ENCODE measurements at places on chromosomes 2 and 18.
A peak's percentile ranks its signal among the peaks of the same experiment; 100 is the strongest.

GRCh38 chr2:25279091-25279651 lies 62.6 kb downstream of the DNMT3A start:
- no peak for DNase-seq

- DNase-seq = no peak
These were observed 6.0 kb upstream of the BMP10 start for GRCh38 chr2:68877079-68877772.

DNA sequence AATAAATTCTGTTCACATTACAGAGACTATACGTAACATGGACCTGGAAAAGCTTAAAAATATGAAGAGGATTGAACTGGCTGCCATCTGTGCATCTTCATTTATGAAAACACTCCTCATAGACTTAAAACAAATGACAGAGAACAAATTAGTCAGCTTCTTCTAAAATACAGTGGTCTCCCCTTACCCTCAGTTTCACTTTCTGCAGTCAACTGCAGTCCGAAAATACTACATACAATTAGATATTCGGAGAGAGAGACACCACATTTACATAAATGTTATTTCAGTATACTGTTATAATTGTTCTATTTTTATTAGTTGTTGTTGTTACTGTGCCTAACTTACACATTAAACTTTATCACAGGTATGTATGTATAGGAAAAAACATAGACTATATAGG lies 6.5 kb downstream of the RNF103 start:
- no peak for DNase-seq

- no peak for DNase-seq
These were observed 576.8 kb downstream of the SATB2 start for GRCh38 chr2:198880986-198881385.

GRCh38 chr18:28594034-28594433 lies 417.1 kb upstream of the CDH2 start:
- DNase-seq = no peak

DNA sequence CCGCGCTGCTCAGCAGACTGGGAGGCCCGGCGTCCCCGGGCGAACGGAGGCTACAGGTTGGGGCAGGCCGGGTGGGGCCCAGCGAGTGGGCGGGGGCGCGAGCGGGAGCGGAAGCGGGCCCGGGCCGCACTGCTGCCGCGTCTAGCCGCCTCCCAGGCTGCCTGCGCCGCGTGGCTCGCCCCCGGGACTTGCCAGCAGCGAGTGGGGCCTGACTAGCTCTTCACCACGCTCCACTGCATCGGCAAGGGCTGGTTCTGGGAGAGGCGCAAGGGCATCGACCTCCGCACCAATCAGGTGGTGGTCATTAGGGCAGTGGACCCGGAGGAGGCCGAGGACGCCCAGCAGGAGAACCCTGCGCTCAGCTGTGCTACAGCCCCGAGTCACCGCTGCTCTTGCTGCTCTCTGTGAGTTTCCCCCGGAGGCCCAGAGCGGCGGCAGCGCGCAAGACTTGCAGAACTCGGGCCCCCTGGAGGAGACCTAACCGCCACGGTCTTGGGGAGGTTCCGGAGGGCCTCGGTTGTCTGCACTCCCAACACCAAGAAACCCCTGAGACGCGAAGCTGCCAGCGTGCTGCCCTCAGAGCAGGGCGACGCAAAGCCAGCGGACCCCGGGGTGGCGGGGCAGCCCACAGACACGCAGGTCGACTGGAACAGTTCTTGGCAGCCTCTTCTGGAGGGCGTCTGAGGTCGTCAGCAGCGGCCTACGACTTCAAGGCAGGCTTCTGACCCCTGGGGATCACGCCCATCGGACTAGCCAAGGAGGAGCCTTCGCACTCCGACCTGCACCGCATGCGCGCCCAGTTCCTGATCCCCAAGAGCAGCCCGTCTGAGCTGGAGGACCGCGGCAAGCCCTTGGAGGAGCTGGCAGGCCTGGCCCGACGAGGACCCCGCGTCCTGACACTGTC lies 27.2 kb upstream of the PTPN2 start:
- DNase-seq = peak; percentile 10

- DNase-seq = no peak
These were observed 37.4 kb downstream of the MRPL44 start for GRCh38 chr2:223994562-223995162.

DNA sequence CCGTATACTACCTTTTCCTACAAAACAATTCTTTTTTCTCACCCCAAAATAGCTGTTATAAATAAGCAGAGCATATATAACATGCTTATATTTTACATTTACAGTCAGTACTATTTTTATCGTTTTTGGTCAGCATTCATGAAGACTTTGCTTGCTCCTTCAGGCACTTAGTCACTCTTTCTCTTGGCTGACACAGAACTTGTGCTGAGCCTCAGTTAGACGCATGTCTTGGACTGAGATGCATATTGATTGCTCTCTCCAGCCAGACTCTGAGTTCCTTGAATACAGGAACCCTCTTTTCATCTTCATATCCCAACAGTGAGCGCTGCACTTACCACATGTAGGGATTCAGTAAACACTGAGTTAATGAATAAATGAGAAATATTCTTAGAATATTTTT lies 158.3 kb downstream of the RTN4 start:
- no peak for DNase-seq

GRCh38 chr2:42376758-42377157 lies 15.7 kb upstream of the COX7A2L start:
- no peak for DNase-seq

DNA sequence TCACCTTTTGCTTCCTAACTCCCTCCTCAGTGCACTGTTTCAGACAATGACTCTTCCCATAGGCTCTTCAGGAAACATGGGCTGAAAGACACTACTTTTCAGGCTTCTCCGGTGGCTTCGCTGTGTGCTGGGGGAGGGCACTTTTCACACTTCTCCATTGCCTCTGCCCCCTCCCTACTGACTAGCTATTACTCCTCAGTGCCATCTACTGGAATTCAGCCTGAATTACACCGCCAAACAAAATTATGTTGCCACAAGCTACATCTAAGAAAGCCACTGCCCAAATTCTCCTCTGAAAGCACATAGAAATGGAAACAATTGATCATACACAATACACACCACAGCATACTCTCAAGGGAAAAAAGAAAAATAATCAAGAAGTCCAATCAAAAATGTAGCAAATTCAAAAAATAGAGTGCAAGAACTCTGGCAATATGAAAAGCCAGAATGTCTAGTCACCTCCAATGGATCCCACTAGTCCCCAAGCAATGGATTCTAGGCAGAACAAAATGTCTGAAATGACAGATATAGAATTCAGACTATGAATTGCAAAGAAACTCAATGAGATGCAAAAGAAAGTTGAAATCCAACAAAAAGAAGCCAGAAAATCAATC lies 1139.4 kb upstream of the GYPC start:
- DNase-seq = peak; percentile 5

GRCh38 chr18:24827501-24827900 lies 367.1 kb downstream of the HRH4 start:
- DNase-seq = no peak

DNA sequence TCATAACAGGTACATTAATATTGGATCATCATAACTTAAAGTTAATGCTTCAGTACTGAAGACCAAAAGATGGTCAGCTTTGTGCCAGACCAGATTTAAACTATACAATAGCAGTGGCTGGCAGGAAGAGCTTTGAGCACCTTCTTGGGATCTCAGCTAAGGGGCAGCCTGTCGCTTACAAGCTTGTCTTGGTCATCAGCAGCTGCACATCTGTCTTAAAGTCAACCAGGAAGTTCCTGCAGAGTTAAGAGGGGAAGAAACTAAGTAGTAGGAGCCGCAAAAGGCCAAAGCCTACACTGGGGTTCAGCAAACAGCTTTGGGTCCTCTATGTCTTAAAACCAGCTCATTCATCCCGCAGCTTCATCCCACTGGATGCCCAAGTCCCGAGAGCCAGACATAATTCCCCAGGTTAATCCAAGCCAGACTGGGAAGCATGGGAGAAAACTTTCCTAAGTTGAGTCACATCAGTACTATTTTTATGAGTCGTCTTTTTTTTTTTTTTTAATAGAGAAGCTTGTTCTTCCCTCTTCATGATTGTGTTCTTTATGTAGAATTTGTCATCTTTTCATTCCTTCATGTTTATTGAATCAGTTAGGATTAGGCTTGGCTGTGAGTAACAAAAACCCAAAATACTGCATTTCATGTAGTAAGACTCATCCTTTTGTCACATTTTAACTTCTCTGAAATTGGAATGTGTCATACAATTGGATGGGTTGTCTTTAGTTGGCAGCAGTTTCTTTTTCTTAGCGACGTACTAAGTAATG lies 59.3 kb downstream of the SERTAD2 start:
- no peak for DNase-seq

DNA sequence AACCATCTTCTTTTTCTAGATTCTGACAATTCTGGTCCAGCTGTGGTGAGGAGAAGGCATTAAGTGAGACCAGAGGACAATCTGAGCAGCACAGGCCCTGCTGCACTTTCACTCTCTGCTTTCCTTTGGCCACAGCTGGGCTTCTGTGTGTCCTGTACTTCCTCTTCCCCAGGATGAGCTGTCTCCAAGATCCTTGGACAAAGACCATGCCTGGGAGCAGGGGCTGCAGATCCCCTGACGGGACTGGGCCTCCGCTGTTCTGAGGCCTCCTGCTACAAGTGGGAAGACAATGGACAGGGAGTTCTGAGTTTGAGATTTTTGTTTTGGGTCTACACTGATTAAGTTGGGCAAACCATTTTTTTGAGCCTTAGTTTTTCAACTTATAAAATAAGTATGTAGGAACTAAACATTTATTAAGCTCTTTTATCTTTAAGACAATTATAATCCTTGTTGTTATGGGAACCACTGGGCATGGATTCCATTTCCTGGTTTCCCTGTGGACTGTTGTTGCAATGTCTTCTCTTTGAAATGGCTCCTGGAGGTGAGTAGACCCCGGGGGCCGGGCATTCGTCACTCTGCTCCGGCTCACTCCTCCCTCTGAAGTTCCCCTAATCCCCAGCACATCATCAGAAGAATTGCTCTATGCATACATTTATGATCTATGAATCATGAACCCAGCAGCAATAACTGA lies 266.6 kb downstream of the ACTR3 start:
- no peak for DNase-seq

DNA sequence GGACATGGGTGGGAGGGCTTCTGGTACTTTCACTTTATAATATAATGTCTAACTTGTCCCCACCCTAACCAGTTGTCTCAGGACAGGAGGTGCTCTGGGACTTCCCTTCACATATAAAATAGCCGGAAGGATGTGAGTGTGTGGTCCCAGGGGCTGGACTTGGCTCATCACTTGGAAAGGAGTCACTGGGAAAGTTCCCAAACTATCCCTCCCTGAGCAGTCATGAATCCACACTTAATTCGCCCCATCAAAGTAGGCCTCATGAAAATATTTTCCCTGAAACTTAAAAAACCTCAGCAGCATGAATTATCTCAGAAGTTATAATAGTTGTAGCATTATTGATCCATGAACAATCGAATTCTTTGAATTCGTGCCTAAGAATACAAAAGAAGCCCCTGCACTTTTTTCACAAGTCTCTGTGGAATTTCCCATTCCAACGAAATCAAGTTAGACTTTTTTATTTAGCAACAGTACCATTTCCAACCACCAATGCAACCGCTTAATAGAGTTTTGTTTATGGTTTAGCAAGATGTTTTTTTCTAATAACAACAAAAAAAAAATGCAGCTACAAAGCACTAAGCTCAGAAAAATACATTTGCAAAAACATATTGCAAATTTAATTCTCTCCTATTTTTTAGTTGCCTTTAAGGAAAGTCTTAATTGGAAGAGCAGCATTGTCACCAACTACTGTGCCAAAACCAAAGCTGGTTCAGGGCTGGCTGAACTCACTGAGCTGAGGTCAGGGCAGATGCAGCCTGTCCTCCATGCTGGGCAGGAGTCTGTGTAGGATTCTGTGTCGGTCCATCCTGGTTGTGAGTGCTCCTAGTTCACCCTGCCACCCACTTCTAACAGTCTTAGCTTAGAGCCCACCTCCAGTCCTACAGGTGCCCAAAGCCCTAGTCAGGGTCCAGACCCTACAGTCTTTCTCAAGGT lies 68.8 kb upstream of the SPTBN1 start:
- DNase-seq = no peak

DNA sequence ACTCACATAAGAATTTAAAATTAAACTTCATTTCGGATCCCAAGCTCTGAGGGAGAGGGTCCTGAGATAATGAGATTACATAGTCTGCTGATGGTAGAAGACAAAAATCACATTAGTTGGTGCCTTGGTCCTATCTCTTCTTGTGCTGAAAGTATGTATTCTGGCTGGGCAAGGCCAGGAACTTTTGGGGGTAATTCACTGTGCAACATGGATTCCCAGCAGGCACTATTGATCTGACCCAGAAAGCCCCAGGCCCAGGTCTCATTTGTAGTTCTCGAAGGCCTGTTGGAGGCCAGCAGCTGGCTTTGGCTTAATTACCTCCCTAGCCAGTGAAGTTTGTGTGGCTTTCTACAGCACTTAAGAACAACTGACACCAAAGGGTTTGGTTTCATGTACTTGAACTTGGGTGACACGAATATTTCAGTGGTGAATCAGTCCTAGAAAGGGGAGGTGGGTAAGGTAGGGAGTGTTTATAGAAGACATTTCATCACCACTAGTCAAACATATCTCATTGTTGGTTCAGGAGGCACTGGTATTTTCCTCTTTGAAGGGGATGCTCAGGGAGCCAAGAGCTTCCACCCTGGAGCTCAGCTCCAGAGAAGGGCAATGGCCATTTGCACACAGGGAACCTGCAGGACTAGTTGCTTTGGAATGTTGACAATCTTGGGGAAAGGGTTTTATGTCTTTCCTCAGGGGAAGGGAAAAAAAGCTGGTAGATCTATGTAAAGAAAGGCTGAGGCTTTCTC lies 217.8 kb downstream of the OSR1 start:
- peak; percentile 94 for DNase-seq

DNA sequence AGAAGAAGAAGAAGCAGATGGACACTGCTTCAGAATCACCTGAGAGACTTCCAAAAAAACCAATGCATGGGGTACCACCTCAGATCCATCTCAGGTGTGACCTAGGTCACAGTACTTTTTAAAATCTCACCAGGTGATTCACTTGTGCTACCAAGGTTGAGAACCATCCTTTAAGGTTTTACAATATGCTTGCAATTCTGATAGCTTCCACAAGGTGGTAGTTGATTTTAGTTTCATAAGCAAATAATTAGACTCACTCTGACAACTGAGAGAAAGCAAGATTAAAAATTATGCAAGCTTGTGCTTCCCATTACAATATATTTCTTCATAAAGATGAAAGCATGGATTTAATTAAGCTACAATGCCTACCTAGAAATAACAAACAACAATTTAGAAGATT lies 355.1 kb downstream of the EN1 start:
- DNase-seq = peak; percentile 67

GRCh38 chr2:71801556-71801955 lies 346.1 kb downstream of the CYP26B1 start:
- DNase-seq = no peak

GRCh38 chr2:20589975-20590703 lies 60.8 kb downstream of the HS1BP3 start:
- DNase-seq = peak; percentile 13
